ENCODE measurements at places on chromosomes 3 and 15.
A peak's percentile ranks its signal among the peaks of the same experiment; 100 is the strongest.

GRCh38 chr3:60268123-60268522 is 983.1 kb downstream of the FHIT start:
- no peak for DNase-seq

GRCh38 chr3:37210230-37210629 is 35.8 kb upstream of the LRRFIP2 start:
- DNase-seq, result no peak

- DNase-seq, result no peak
Observed at GRCh38 chr3:13111873-13112520, 38.8 kb upstream of the IQSEC1 start.

- DNase-seq, result no peak
Observed at GRCh38 chr3:102941786-102942185, 507.0 kb downstream of the ZPLD1 start.

DNA sequence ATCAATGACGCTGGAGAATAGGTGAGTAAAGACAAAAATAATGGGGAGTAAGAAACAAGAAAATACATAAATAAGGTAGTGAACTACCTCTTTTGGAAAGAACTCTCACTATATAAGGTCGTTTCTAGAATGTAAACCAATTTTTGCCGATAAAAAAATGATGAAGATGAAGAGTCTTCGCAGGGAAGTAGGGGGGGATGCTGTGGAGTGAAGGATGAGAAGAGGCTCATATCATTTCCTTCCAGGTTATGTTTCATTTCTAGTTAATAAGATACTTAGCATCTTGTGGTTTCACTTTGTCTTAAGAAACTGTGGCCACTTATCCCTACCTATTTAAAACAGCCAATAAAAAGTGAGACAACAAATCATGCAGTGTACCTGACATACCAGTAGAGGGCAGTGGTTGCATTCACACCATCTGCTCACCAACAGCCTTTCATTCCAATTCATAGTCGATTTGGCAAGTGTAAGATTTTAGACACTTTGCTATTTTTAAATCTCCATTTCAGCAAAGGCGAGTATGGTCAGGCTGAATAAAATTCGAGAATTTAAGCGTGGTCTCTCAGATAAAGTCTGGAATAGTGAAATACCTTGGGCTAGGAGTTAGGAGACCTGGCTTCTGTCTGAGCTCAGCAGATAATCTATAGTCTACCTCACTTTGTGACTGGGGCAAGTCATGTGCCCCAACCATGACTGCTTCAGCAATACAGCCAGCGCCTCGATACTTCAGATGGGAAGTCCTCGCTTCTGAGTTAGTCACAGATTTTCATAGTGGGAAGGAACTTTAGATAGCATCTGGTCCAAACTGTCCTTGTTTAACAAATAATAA is 28.9 kb upstream of the ICE2 start:
- peak; percentile 2 for DNase-seq

DNA sequence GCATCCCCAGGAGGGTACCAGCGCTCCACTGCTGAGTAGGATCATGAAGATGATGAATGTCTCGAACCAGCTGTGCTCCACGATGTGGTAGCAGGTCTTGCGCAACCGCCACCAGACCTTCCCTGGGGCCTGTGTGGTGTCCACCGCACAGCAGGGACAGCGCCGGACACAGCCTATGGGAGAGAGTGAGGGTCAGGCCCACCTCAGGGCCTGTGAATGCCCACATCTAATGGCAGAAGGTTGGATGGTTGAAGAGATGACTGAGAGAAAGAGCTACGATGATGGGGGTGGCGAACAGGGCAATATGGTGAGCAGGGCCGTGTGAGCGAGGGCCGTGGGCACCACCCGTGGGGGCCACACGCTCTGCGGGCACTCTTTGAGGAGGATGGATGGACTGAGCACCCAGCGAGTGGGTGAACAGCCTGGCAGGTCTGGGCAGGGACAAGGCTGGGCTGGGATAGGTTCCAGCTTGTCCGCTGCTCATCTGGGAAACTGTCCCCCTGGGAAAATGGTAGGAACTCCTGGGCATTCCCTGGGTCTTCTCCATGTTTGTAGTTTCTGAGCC is 74.1 kb downstream of the SCN5A start:
- no peak for DNase-seq

GRCh38 chr15:38695249-38696108 is 130.9 kb upstream of the RASGRP1 start:
- no peak for DNase-seq

DNA sequence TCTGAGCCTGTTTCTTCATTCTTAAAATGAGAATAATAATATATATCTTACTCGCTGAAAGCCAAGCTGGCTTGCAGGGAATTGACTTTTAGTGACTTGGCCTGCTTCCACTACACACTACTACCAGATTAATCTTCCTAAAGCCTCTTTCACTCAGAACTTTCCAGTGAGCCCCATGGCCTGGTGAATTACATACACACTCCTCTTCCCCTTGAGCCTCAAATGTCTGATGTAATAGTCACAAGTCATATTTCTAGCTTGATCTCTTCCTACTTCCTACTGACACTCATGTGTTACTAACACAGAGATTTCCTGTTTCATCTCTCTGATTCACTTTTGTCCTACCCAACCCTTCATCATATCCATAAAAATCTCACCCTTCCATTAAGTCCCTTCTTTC is 82.7 kb upstream of the SOX2 start:
- DNase-seq, result no peak

DNA sequence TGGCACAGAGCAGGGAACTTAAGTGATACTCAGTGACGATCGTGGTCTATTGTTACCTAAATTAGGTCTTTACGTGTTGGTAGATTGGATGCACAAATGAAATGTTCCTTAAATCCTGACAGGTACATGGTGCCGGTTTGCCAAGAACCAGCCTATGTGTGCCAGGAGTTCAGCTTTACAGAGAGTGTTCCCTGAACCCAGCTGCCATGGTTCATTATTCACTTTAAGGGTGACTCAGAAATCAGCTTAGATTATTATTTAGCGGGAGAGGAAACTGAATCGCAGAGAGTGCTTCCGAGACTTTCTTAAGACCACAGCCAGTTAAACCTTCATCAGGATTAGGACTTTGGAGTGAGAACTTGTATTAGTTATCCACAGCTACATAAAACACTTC is 21.5 kb downstream of the FAM43A start:
- DNase-seq, result no peak

DNA sequence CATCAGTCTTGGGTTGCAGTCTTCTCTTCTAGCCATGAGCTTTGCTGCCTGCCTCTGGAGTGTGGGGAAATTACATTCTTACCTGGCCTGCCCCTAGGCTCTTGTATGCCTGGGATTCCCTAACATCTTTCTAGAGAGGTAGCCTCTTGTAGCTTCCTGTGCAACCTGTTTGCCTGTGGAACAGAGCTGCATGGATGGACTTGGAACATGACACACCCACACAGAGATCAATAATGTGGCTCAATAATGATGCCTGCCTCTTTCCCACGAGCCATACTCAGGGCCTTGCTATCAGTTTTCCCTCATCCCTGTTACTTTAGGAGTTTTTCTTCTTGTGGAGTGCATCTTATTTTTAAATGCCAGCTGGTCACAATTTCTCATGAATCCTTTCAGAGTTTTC is 11.4 kb downstream of the CHCHD6 start:
- DNase-seq, result no peak

- no peak for DNase-seq
Observed at GRCh38 chr3:195441476-195441991, 1.3 kb downstream of the ACAP2 start.

- DNase-seq, result no peak
Observed at GRCh38 chr3:93992207-93992606, 12.3 kb downstream of the ARL13B start.

DNA sequence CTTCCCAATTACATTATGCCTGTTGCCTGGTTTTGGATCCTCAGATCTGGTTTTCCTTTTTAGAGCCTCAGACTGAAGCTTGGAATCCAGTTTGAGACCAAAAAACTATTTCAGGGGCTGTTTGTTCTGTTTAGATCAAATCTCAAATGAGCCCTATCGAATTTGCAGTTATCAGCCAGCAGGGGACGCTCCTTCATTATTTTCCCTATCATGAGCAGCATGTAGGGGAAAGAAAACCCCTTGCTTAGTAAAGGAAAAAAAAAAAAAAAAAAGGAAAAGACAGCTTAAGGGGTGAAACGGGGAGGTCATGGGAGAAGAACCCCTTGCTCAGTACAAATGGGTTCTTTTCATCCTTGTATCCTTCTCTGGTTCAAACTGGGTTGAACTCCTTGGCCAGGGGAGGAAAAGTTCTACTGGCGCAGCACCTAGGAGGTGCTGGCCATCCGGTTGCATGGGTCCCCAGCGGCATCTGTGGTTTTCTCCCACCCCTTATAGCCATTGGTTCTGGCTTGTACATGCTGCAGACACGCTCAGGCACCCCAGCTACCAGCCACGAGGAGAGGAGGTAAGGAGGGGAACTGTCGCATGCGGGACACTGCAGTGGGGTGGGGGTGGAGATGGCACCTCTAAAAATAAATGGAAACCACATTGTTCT is 1375.1 kb upstream of the ALCAM start:
- no peak for DNase-seq

DNA sequence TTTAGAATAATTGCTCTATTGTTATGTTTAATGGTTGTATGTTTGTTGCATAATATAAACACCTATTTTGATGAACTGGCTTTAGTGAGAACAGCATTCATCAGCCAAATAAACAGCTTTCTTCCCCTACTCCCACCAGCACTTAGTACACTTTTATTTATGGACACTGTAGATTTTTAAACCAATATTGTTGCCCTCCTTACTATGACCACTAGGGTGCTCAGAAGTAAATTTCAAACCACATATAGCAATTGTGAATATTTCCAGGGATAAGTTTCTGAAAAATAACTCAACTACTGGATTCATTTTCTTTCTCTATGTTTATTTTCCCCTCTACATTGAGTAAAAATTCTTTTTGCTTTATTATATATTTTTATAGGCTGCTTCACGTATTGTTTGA is 84.7 kb upstream of the PTX3 start:
- DNase-seq, result no peak
